ENCODE measurements at places on chromosomes 13 and 19.

DNA sequence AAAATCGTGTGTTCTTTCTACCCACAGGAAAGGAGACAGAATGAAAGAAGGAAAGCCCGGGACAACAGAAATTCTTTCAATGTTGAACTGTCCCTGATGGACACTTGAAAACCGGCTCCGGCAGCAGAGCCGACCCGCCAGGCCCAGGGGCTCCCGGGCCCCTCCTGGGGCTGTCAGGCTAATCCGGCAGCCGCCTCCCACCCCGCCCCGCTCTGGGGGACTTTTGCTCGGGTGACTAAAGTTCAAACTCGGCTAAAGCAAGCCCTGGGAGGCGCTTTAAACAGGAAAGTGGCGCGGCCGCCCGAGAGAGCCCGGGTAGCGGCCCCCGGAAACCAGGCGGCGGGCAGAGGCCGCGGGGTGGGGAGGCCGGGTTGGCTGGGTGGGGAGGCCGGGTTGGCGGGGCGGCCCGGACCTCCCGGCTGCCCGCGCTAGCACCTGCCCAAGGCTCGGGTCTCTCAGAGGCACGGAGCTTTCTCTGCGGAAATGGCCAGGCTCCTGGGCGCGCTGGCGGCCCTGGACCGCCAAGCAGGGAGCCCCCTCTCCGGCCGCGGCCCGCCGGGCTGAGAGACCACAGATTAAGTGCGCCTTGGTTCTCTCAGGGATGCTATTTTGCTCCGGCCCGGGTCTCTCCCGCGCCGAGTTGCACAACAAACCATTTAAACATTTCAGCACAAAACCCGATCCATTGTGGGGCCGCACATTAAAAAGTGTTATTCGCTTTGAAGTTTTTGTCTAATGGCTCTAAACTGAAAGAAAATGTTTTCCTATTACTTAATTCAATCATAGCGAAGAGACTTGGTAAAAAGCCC, 2.6 kb upstream of the GSX1 start:
- DNase-seq: peak; percentile 19

- DNase-seq: no peak
Observed at GRCh38 chr13:74773248-74773647, 639.0 kb upstream of the KLF12 start.

GRCh38 chr19:45231891-45232290, 13.3 kb downstream of the EXOC3L2 start:
- no peak for DNase-seq

GRCh38 chr19:55649268-55650125, 1.5 kb downstream of the CCDC106 start:
- DNase-seq: no peak

GRCh38 chr13:51921790-51922740, 60.3 kb downstream of the CCDC70 start:
- no peak for DNase-seq

DNA sequence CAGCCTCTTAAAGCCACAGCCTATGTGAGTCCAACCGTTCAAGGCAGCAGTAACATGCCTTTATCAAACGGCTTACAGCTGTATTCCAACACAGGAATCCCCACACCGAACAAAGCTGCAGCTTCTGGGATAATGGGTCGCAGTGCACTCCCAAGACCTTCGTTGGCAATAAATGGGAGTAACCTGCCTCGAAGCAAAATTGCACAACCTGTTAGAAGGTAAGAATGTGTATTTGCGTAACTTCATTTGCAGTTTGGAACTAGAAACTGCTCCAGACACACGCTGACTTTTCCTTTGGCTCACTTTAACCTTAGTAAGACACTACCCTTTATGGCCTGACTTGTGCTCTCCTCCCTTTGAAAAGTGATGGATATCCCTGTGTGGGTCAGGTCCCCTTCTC, 63.4 kb downstream of the SLAIN1 start:
- no peak for DNase-seq

DNA sequence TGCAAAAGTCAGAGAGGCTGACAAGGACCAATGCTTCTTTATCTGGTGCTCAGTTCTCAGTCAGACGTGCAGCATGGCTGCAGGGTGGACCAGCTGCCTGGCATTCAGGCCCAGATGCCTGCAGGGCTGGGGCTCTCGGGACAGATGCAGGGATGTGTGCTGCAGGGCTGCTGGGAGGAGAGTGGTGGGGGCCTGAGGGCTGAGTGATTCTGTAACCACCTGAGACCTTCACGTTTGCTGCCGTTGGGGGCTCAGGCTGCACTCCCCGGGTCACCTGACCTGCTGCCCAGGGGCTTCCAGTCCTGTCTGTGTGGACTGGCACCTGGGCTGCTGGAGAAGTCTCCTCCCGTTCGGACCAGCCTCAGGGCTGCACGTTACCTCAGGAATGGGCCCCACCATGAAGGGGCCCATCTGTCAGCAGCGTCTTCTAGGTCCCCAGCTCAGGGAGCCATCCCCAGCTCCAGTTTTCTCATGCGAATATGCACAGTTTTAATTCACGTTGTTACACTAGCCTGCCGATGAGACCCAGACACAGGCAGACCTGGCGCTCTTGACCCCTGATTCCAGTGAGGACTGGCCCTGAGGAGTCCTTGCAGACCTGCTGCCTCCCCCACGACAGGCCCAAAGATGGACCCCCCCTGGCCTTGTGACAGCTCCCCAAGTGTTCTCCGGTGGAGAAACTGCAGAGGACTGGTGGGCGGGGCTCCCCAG, 16.9 kb downstream of the KCTD15 start:
- no peak for DNase-seq

DNA sequence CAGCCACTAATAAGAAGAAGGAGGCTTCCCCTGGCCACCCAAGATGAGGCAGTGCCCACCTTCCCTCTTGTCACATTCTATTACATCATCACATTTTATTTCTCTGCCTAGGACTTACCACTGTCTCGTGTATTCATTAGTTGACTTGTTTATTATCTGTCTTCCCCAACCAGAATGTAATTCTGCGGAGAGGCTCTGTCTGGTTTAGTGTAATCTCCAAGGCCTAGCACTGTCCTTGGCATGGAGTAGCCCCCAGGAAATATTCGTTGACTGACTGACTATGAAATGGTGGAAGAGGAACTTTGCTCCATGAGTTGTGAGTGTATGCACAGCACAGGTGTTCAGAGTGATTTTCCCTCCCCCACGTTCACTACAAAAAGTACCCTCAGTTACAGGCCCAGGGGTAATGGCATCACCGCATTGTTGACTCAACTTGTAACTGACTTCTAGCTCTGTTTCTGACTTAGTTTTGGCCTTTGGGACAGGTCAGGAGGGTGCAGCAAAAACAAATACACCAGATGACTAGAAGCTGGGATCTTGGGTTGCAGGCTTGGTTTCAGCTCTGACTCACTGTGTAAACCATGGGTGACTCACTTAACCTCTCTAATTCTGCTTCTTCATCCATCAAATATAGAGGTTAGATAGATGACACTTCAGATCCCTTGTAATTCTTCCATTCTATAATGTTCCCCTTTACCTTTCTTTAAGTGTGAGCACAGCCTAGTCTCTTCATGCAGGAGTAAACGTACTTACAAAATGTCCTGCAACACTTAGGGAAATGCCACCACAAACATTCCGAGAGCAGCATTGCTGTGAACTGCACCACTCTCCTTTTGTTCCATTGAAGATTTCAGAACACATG, 229.7 kb downstream of the KCNRG start:
- peak; percentile 85 for DNase-seq

DNA sequence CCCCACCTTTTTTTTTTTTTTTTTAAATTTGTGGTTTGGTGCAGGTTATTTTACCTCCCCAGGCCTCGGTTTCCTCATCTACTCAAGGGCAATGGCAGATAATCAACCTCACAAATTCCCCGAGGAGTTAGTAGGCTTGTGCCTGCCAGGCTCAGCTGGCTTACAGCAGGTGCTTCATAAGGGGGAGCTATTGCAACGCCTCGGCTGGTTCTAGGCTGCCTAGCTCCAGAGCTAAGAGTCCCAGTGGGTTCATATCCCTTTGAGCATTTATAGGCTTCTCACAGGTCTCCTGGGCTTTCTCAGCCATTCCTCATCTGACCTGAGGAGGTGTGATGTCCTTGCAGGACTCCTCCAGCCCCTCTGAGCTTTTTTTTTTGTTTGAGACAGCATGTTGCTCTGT, 10.6 kb downstream of the BCKDHA start:
- DNase-seq: peak; percentile 88

- no peak for DNase-seq
Observed at GRCh38 chr13:98267080-98267912, 90.2 kb upstream of the RNF113B start.

GRCh38 chr19:5988517-5989387, 10.8 kb upstream of the RANBP3 start:
- no peak for DNase-seq

GRCh38 chr19:843180-843835, 2.5 kb downstream of the PRTN3 start:
- DNase-seq: peak; percentile 66

DNA sequence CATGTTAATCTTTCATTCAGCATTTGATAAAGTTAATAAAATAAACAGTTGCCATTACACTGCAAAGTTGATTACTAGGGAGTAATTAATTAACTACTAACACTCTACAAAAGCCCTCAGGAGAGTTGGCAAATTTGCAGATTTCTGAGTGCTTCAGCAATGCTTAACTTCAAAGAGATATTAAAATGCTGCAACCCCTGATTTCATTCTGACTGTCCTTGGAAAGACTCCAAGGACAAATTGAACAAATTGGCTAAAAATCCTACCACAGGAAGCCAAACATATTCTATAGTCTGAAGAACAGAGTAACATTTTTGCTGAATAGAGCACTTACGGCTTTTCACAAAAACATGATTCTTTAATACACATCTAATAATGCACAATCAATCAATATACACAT, 1543.0 kb downstream of the SLITRK5 start:
- no peak for DNase-seq

DNA sequence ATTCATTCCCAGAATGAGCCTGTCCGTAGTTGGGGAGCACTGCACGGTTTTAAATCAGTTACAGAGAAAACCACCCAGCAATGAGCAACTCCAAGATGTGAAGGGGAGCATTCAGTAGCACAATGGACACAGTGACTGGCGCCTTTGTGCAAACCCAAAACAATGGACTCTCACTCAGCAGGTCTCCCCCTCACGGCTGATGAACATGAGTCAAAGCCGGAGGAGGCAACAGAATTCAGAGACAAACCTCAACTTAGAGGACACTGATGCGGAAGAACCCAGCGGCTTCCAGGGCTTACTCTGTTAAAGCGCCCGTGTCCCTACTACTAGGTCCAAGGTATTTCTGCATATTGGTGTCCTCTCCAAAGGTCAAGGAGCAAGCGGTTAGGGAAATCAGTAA, 17.7 kb downstream of the PLEKHF1 start:
- peak; percentile 53 for DNase-seq

DNA sequence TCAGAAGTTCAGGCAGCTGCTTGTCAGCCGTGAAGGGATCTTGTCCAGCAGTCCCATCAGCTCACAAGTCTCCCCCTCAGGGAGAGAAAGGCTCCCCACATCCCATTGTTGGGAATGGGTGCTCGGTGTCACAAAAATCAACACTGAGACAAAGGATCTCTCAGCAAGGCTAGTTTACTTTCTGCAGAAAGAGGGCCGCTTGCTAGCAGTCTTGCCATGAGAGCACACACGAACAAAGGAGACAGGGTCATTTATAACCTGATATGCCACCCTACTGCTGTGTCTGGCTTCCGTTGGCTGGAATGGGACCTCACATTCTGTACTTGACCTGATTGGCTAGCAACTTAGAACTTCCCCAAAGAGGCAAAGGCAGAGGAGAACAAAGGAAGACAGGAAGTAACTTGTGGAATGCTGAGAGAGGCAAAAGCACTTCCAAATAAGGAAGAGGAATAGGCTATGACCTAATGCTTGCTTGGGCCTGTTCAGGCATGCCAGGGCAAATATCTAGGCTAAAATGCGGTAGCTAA, 8.7 kb upstream of the IGFL3 start:
- peak; percentile 26 for DNase-seq
